ENCODE measurements at places on chromosomes 3 and 15.

- no peak for DNase-seq
Observed at GRCh38 chr3:156445117-156446090, 109.5 kb downstream of the SSR3 start.

DNA sequence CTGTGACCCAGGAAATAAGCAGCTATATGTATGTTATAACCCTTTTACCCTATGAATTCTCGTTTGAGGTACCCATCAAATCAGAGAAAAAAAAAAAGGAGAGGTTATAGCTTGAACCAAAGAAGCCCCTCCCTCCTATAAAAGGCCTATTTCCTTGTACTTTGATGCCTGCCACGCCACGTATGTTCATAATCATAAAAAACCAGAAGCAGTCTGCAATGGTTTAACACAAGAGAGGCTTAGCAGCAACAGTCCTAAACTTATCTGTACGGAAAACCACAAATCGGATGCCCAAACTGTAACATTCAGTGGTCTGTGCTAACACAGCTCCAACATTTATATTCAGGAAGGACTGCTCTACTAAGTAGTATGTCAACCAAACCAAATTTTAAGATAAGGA is 21.2 kb downstream of the CCR8 start:
- peak; percentile 57 for DNase-seq

DNA sequence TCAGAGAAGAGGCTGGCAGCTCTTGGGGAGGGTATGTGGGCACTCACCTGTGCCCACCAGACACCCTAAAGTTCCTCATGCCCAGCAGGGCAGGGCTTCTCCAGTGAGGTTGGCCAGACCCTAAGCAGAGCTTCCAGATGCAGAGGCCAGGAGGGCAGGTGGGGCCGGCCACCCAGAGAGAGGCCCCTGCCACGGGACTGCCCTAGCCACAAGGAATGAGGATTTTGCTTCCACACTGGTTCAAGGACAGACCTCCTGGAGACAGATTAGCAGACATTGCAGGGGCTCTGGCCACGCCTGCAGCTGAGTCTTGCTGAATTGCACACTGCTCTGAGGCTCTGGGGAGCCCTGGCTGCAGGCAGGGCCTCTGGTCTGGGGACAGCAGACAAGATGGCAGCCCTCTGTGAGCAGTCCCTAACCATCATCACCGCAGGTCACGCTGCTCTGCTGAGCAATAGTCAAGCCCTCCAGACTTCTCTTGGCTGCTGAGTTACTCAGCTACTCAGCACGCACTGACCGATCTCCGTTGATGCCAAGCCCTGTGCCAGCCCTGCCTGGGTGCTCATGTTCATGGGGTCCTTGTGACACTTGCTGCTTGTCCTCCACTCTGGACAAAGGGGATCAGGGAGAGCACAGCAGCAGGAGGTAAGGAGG is 117.4 kb upstream of the ABHD17C start:
- DNase-seq: no peak

- DNase-seq: no peak
Observed at GRCh38 chr3:51384055-51384725, 901 bp upstream of the MANF start.

GRCh38 chr3:16366581-16366980 is 101.6 kb downstream of the OXNAD1 start:
- DNase-seq: no peak

- no peak for DNase-seq
Observed at GRCh38 chr3:176275113-176275512, 922.2 kb downstream of the TBL1XR1 start.

DNA sequence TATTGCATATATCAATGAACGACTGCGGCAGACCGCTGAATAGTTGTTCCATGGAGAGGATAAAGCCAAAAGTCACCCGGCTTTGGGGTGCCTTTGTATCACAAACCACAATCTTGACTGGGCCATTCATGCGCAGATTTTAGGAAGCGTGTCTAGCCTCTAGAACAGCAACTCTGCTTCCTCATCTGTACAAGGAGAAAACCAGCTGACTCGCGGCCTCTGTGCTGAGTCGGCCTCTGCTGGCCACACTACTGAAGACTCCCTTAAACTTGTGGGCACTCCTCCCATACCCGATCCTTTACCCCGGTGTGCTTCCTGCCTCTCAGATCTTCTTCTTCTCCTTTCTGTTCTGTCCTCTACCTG is 872 bp downstream of the DLEC1 start:
- peak; percentile 44 for DNase-seq

DNA sequence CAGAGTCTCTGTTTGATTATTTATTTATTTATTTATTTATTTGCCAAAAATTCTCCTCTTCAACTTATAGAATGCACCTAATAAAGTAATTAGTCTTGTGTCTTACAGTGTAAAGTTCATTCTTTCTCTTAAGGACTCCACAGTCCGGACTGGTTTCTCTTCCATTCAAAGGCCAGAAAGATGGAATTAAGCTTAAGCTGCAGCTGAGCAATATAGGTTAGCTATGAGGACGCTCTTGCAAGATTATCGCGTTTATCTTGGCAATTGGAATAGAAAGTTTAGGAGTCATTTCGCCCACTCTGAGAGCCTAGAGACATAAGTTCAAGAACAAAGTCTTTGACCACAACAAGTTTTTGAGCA is 15.0 kb downstream of the TAGLN3 start:
- DNase-seq: no peak

DNA sequence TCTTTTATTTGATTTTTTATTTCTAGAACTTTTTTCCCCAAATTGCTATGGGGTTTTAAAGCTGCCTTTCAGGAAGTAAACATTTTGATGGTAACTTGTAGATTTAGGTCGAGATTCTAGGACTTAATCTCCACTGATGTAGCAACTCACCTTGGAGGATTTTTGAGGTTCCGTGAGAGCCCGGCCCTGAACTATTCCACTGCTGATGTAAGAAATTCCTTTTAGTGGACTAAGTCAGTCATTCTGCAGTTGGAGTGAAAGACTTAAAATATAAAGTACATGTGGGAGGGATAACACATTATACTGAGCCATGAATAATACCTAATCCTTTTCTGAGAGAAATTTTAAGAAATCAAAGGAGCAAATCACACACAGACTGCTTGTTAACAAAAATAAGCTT is 12.6 kb upstream of the LRRC34 start:
- DNase-seq: no peak

DNA sequence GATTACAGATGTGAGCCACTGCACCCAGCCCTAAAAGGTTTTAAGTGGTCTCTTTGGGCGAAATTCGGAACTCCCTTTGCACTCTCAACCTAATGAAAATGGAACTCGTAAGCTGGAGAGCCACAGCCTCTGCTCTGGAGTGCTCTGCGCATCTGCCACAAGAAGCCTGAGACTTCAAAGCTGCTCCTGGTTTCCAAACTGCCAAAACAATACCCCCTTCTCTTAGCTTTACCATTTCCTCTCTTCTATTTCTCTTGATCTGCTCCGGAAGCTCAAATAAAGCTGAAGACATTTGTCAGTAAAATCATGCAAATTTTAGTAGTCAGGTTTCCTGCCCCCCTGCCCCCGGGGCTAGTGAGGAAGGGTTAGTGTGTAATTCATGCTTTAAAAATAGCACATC is 312.7 kb downstream of the MFSD1 start:
- peak; percentile 2 for DNase-seq

GRCh38 chr3:17431004-17431403 is 311.4 kb downstream of the TBC1D5 start:
- DNase-seq: no peak

DNA sequence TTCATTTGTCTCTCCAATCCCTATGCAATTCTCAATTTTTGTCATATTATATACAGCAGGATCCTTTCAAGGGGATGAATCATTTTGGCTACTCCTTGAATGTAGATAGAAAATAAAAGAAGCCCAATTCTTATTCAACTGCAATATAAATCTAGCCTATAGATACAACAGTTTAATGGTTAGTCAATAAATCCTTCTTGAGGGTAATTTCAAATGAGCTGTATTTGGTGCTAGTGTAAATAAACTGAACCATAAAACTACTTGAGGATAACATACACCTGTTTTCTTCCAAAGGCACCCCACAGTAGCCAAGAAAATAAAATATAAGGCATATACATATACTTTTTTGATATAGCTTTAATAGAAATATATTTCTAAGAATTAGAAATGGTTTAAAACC is 830.3 kb downstream of the ROBO1 start:
- DNase-seq: no peak

DNA sequence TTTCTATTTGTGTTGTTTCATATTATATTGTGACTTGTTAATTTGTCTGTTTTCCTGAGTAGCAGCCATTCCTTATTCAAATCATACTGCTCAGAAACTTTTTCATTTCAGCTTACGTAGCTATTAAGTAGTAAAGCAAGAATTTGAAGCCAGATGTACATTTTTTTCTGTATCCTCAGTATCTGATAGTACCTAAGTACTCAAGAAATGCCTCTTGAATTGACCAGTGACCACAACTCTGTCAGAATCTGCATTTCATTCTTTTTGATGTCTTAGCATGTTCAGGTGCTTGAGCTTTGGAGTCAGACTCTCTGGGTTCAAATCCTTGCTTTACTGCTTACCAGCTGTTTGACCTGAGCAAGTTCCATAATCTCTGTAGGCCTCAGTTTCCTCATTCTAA is 30.6 kb downstream of the ZFAND6 start:
- DNase-seq: no peak

DNA sequence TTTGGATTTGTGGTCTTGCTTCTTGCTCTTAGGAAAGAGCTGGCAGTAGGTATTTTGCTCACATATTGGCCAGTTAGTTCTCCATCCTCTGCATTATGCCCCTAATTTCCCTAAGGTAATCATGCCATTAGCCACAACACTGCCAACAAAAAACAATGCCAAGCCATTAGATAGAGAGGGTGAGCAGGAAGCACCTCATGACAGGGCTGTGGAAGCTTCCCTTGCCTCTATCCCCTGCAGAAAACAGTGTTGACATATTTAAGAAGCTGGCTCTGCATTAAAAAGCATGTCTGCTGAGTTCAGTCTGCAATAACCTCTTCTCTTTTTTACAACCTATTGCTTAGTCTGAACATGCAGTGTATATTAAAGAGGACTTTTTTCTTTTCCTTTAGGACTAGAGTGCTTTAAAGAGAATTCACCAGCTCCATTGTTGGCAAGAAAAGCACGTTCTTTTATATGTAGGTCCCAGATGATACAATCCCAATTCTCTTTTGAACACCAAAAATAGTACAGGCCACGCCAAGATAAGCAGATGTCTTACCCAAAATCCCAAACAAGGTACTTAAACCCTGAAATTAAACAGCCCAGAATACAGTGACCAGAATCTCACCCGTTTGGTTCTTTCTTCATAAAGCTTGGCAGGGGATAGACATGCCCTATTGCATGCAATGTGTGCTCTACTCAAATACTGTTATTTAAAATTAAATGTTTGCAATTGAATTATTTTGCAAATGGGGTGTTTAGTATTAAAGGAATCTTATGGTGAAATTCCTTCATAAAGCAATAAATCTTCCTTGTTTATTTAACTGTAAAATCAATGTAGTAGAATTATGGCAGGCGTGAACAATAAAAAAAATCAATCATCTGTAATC is 93.7 kb upstream of the UBE3A start:
- no peak for DNase-seq

- no peak for DNase-seq
Observed at GRCh38 chr3:108153451-108153981, 62.7 kb upstream of the CD47 start.

GRCh38 chr3:192128922-192129321 is 598.4 kb downstream of the FGF12 start:
- no peak for DNase-seq

GRCh38 chr3:76941376-76941775 is 98.5 kb upstream of the ROBO2 start:
- DNase-seq: no peak

DNA sequence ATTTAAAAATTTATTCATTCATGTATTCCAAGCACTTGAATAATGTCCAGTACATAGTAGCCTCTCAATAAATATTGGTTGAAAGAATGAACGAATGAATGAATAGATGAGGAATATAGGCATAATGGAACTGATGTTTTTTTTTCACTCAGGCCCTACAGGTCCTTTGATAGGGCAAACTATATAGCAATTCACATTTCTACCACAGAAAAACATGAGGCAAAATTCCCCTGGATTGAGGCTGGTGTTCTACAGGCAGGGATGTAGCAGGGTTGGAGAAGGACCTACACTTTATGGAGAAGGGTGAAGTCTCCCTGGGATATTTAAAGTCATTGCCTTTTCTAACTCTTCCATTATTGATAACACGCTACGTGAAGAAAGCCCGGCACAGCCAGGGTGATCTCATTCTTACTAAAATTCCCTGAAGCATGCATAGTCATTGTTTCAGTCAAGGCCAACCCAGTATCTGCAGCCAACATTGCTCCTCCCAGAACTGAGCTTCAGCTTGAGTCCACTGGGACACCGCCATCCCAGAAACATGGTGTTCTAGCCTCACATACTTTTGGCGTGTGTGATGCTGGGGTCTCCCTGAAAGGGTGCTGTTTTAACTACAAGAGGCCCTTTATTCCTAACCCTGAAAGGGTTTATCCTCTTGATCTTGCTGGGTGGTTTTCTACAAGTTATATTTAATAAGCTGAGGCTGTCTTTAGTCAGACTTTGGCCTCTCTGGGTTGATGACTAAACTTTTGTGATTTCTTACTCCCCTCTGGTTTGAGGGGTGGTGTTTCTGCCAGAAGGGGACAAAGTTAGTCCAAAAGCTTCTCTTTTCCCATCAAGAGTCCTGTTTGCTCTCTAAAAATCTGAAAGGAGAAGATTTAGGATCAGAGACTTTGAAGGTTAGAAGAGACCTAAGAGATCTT is 25.9 kb upstream of the FBN1 start:
- DNase-seq: no peak

- DNase-seq: no peak
Observed at GRCh38 chr15:65079580-65079979, 3.0 kb downstream of the KBTBD13 start.

DNA sequence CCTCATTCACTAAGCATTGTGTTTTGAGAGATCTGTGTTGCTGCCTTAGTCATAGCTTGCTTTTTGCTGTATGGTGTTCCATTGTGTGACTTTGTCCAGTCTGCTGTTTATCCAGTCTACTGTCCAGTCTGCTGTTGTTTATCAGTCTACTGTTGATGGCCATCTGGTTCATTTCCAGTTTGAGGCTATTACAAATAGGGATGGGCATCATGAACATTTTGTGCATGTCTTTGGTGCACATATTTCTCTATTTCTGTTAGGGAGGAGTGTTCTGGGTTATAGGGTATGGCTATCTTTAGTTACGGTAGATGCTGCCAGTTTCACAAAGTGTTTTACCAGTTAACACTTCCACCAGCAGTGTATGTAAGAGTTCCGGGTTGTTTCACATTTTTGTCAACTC is 22.2 kb upstream of the CLEC3B start:
- no peak for DNase-seq

GRCh38 chr3:171824824-171825221 is 14.5 kb upstream of the PLD1 start:
- no peak for DNase-seq

- DNase-seq: no peak
Observed at GRCh38 chr3:8490079-8490552, 11.5 kb upstream of the LMCD1 start.
